ENCODE measurements at places on chromosomes 13 and 19.

DNA sequence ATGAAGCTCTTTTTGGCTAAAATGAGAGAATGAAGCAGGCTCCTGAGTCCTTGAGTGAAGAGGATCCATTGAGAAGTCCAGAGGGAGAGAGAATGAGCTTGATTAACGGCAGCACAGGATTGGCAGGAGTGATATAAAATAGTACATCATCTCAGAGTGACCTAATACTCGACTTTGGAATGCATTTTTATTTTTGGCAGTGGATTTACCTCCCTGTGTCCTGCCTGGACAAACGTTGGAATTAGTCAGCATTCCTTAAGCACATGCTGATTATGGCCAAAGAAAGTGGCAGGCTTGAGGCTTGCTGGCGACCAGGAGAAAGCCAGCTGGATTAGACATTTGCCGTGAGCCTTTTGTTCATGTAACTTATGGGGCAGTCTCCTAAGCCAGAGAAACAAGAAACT lies 22.9 kb downstream of the LRCH1 start:
- DNase-seq = no peak

DNA sequence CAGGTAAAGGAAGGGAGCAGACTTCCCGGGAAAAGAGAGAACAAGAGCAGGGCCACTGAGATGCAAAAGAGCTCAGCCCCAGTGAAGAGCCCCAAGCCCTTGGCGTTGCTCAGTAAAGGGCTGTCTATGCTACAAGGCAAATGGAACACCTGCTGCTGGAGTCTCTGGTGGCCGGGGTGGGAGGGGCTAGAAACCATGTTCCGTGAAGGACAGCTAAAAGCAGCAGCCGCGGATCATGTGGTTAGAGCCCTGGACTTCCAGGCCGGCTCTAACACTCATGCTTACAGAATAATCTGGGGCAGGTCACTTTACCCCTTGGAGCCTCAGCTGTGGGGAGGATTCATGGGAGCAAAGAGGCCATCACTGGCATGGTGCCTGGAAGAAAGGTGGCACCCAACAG lies 17.8 kb downstream of the POU2F2 start:
- DNase-seq = no peak

- DNase-seq = no peak
Observed at GRCh38 chr13:94660695-94661326, 51.5 kb downstream of the SOX21 start.

DNA sequence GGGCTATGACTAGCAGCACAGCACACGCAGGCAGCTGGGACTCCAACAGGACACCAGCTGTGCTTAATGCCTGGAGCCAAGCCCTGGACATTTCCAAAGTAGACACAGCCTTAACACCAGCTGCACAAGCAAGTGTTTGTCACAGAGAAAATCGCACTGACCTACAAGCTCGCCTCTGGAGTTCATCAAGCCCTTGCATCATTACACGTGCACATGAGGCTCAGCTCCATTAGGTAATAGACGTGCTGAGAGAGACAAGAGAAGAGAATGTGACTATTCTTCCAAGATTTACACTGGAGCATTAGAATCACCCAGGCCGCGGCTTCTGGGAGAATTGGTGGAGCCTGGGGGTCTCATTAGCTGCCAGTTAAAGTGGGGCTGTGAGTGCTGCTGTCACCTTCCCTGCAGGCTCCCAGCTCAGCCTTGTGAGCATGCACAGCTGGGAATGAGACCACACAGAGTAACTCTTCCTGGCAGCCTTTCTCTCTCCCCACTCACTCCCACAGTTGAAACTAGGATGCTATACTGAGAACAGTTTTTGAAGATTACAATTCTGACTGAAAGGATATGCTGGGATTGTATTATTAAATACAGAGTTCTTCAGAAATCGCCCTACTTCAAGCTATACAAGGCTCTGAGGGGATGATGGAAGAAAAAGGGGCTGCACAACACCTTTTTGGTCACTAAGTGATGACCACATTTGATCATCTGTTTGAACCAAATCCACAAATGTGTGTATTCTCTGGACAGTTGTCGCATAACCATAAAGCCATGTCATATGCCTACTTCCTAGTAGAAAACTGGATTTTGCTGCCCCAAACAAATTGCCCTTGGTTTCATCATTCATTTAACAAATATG lies 10.5 kb downstream of the STOML3 start:
- DNase-seq = no peak

GRCh38 chr19:50793558-50794065 lies 3.4 kb downstream of the ACP4 start:
- no peak for DNase-seq

DNA sequence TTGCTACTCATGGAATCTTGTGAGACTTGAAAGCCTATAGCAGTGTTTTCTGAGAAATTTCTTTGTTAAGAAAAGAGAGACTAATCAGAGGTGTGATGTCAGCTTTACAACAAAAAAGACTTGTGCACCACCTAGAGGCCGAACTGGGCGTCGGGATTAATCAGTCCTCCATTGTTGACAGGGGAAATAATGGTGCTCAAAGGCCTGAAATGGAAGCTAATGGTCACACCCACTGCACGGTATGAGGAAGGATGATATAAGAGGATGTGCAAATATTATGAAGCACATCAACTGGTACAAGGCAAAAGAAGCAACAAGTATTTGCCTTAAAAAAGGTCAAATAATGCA lies 480.2 kb upstream of the MIR17HG start:
- no peak for DNase-seq

- peak; percentile 36 for DNase-seq
Observed at GRCh38 chr19:53881482-53882390, at the start of gene PRKCG. Gene PRKCG, plus strand, starts transcription at chr19:53882197. Its CDS starts 298 bp downstream, at chr19:53882495.

DNA sequence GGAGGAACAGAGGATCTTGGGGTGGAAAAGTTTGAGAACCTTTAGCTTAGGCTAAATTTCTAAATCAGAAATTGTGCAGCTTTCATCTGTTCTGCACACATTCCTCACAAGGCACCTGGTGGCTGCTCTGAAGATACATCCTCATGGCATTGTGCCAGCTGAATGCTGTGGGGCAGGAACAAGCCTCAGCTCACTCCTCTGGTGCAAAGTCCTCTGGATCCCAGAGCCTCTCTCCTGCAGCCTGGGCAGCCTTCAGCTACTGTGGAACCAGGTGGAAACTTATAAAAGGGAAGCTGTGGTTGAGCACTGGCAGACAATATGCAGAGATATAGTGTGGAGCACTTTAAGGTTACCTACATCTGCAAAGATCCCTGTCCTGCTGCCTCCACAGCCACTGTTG lies 72.3 kb downstream of the KCTD12 start:
- no peak for DNase-seq

DNA sequence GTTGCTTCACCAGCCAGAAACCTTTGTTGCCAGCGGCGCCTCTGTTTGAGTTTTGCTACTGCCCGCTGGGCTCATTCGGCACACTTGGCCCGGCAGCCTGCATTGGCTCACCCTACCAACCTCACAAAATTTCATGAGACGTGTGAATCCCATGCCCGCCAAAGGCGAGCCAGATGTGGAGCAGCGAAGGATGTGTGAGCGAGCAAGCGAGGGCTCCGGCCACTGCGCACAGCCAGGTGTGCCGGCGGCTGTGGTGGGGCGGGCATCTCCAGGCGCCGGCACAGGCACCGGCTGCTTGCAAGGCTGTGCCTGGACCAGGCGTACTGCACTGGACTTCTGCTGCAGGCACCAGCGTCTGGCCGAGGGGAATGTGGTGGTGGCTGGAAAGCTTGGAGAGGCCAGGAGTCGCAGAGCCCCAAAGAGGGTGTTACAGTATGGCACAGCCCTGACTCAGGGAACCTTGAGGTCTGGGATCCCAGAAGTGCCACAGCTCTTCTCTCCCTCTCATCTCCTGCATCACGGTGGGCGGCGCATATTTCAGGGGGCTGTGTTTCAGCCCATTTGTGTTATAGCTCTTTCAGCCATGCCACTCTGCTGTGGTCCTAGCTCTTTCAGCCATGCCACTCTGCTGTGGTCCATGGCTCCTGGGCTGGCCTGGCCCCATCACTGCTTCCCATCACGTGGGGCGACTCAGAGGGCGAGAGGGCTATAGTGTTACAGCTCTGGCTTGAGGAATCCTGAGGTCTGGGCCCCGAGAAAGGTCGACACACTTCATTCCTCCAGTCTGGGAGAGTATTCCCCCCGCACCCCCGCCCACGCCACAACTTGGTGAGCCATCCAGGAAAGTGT lies 592.0 kb upstream of the SLITRK5 start:
- no peak for DNase-seq

GRCh38 chr19:30856786-30857185 lies 484.6 kb downstream of the ZNF536 start:
- no peak for DNase-seq

DNA sequence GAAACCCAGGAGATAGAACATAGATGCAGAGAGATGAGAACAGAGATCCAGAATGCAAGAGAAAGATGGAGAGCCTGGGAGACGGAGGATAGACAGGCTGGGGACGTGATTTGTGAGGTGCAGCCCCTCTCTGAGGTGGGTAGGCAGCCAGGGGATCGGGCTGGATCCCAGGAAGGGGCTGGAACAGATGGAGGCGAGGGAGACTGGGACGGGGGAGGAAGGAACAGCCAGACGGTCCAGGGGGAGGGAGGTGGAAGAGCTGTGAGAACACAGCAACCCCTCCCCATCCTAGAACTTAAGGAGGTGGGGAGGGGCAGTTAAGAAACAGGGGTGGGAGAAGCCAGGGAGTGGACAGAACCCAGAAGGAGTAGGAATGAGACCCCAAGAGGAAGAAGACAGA lies 3.1 kb downstream of the SLC17A7 start:
- no peak for DNase-seq

GRCh38 chr13:72788831-72789230 lies 6.9 kb downstream of the PIBF1 start:
- no peak for DNase-seq

- DNase-seq = no peak
Observed at GRCh38 chr13:85650613-85651012, 148.6 kb downstream of the SLITRK6 start.

GRCh38 chr19:5326986-5327623 lies 13.5 kb downstream of the PTPRS start:
- no peak for DNase-seq

DNA sequence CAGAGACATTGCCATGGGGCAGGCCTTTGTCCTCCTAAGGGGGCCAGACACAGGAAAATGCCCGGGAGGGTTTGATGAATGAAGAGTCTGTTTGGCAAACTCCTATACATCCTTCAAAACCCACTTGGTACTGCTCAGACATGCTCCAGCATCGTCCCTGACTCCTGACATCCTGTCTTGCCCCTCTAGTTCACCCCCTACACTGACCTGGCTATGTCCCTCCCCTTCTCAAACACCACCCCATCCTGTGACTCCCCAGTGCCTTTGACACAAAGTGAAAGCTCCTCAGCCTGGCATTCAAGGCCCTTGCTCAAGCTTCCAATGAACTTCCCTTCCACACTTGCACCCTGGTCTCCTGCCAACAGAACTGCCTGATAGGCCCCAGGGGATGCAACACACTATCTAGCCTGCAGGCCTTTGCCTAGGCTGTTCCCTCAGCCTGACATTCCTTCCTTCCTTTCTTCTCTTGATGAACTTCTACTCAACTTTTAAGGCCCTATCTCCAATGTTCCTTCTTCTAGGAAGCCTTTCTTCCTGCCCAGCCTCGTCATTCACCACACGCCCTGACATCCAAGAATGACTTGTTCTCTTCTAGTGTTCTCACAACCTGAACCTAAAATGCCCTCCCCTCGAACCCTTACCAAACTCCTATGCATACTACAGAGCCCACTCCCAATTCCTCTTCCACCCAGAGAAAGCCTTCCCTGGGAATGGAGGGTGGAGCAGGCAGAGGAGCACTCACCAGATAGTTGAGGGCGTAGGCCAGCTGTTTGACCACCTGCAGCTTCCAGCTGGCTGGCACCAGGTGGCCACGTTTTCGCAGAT lies 12.4 kb downstream of the JAK3 start:
- DNase-seq = no peak

Measured in T-helper 2 cell treated with Interferon-gamma antibody and Interleukin-4, amounts not matched to agents 5 μg/mL and 100 μg/mL, for 36 hours (primary cell).